GM12878 (cell line): ENCODE measurements at places on chromosomes 6 and 20. TPM values are rescaled to one million over a fixed set of nuclear protein-coding genes. Genes with fewer than 3 reads are reported as not detected.

The CGA gene
- not detected in 2 replicates for total RNA-seq

The CASP8AP2 gene
- 18.0 and 18.7 TPM in 2 replicates for total RNA-seq

The TSBP1 gene
- total RNA-seq, result not detected in 2 replicates

The FAM209B gene
- total RNA-seq, result 0.44 TPM in 1 of 2 replicates, not detected in the other

The OR2H2 gene
- total RNA-seq, result not detected in 2 replicates

The ESF1 gene
- 19.1 and 20.2 TPM in 2 replicates for total RNA-seq
